ENCODE measurements at places on chromosomes 7 and 10.

GRCh38 chr7:22589641-22590201 lies 89.7 kb upstream of the STEAP1B start:
- DNase-seq: no peak

GRCh38 chr10:80500572-80501380 lies 36.9 kb upstream of the SH2D4B start:
- no peak for DNase-seq

- no peak for DNase-seq
Measured at GRCh38 chr10:119896937-119897770, 4.6 kb downstream of the SEC23IP start.

- no peak for DNase-seq
Measured at GRCh38 chr10:98528805-98529183, 82.1 kb upstream of the HPS1 start.

- DNase-seq: no peak
Measured at GRCh38 chr10:51642581-51642980, 56.8 kb downstream of the CSTF2T start.

DNA sequence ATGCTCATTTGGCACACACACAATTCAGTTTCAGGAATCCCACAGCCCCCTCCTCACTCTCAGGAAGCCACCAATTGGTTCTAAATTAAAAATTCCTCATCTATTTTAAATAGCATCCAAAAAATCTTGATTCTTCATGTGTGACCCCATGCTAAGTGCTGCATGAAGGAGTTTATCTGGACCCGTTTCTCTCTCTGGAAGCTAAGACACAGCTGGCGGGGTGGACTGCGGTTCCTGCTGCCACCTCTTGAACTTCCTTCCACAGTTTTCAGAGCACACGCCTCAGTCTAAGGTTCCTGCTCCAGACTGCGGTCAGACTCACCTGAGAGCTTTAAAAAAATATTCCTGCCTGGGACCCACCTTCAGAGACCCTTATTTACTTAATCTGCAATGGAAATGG lies 34.5 kb downstream of the LYZL1 start:
- DNase-seq: no peak

DNA sequence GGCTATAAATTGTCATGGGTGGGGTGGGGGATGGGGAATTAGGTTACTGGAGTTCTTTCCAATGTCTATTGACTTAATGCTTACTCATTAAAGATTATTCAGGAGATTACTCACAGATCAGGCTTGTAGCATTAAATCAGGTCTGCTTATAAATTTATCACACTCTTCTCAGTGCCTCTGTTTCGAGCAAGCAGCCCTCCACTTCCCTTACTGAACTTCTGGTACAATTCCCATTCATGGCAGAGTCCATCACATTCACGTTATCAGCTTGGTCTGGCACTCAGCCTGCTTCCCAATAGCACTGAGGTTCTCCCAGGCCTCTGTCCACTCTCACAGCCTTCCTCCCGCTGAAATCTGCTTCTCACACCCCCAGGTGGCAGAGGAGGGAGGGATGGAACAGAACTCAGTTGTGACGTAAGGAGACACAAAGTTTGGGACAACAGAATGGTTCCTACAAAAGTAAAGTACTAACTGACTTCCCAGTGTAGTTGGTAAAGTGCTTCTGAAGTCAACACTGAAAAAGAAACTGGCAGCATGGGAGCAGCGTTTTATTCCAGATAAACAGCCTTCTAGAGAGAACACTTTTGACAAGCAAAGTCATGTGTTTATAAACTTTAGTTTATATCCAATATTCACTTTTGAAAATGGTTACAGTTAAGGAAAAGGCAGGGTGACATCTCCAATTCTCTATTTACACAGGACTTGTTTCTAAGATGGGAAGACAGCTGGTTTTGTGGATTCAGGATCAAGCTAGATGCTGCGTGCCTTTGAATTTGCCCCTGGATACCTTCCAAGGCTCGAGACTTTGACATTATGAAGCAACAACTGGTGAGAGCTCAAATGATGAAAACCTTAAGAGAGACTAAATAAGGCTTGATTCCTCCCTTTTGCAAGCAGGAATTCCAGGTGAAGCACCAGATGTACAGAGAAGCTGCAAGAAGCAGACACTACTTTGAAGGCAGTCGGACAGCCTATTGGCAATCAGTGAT lies 81.4 kb downstream of the ATXN7L1 start:
- no peak for DNase-seq

DNA sequence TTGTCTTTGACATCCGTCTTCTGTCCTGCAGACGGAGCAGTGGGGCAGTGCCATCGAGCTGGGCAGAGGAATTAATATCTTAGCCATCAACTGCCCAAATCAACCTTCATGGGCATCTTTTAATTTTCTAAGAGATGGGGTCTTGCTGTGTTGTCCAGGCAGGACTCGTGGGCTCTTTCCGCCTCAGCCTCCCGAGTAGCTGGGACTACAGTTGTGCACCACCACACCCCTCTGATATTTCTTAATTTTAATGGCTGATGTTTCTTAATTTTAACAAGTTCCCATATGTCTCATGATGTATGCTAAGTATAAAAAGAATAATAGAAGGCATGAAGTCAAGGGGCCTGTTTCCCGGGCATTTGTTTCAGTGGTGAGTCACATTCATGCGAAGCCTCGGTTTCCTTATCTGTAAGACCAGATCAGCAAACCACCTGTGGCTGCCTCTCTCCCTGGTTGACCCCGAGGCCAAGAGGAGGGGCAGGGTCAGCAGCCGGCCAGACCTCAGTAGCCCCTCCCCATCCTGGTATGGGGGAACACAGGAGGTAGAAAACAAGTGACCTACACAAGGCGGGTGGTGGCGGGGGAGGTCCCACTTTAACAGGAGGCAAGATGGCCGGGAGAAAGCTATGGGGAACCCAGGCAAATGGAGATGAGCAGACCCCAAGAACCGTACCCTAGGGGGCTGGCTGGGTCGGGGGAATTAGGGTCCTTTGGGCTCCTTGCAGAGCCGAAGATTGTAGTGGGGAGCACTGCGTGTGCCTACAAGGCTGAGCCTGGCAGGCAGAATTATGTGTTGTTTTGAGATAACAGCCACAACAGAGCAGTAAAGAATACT lies 85.5 kb downstream of the CUX1 start:
- DNase-seq: no peak

GRCh38 chr10:101284101-101284743 lies 55.0 kb upstream of the LBX1 start:
- no peak for DNase-seq

DNA sequence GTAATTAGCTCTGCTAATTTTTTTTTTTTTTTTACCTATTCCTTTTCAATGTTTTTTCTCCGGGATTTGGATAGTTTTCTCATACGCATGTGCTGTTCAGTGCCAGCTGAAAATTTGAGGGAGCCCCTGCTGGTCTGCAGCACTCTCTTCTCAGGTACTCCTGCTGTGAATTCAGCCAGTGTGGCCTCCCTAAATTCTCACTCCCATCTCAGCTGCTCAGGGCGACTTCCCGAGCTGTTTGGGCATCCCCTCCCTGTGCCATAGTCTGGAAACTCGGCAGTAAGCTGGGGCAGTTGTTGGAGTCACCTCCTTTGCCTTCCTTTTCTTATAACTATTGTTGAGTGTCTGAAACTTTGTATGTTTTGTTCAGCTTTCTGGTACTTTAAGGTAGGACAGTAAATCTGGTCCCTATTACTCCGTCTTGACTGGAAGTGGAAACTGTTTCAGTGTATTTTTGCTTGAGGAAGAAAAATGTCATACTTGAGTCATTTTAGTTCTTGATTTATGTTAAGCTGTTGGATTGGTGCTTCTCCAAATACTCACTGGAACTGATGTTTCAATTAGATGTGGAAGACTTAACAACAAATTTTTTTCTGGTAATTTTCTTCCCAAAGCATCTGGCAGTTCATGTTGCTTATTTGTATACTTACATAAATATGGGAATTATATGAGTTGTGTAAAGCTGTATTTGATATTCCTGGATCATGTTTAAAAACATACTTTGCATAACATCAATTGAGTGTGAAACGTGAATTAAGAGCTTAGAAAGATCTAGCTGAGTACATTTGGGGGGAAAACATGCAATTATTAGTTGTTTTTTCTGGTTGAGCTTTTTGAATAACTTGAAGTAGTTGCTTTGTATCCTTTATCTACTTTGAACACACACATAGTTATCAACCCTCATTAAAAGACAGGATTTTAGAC lies 33.7 kb downstream of the MINPP1 start:
- DNase-seq: no peak

DNA sequence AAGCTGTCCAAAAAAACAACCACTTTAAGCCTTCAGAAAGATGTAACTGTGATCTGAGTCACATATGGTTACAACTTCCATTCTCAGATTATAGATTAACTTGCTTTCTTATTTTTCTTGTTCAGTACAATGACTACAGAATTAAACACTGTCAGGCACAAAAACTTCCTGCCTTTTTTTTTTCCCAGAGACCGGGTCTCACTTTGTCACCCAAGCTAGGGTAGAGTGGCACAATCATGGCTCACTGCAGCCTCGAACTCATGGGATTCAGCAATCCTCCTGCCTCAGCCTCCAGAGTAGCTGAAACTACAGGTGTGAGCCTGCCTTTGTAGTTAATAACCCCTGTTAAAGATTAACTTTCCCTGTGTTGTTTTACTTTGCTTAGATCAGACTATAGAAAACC lies 163.2 kb downstream of the AVL9 start:
- no peak for DNase-seq

DNA sequence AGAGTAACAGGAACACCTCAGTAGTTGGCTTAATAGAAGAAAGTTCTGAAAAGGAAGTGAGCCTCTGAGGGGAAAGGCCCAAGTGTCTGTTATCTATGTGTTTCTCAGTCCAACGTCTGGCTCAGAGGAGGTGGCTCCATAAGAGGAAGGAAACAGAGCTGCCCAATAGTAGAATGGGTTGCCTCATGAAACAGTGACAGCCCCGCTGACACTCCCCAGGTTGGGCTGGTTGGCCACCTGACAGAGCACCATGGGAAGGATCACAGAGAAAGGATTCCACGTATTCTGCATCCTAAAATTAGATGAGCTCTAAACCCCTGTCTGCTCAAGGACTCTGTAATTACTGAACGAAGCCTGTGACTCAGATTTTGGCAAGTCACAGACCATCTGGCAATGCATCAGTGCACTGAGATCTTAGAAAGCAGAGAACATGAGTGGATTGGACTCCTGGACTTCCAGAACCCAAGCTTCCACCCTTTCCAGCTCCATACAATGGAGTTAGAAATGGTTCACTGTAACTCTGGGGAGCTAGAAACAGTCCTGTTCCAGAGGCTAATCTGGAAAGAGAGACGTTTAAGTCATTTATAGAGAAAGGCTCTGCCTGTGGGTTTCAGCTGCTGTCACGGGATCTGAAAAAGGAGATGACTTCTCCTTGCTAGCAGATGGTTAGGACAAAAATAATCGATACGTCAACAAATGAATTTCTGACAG lies 2.9 kb downstream of the PKD2L1 start:
- no peak for DNase-seq

- DNase-seq: no peak
Measured at GRCh38 chr7:107234436-107234835, 65.6 kb downstream of the HBP1 start.

DNA sequence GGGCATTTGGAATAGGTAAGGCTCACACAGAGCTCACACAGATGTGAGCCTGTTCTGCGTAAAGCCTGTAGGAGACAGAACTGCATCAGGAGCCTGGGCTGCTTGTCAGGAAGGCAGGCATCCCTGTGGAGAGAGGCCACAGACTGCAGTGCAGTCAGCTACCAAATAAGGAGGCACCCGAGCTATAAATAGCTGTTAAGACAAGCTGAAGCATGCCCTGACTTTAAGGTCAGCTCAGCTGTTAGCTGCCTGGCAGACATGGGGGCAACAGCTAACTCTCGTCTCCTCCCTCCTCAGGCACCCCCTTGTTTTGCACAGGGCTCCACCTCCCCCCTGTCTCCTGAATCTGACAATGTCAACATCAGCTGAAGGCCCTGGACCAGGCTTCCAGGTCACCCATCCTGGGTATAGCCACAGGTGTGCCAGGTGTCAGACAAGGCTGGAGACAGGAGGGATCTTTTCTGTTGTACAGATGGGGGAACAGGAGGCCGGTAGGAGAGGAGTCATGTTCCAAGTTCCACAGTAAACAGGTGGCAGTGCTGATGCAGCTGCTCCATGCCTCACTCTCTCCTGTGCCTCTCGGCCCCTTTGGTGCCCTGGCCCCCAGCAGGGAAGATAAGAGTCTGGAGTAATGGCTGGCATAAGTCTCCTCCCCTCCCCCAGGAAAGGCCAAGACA lies 27.6 kb upstream of the MKRN1 start:
- no peak for DNase-seq

- no peak for DNase-seq
Measured at GRCh38 chr7:1940863-1941262, 270.8 kb downstream of the ELFN1 start.

DNA sequence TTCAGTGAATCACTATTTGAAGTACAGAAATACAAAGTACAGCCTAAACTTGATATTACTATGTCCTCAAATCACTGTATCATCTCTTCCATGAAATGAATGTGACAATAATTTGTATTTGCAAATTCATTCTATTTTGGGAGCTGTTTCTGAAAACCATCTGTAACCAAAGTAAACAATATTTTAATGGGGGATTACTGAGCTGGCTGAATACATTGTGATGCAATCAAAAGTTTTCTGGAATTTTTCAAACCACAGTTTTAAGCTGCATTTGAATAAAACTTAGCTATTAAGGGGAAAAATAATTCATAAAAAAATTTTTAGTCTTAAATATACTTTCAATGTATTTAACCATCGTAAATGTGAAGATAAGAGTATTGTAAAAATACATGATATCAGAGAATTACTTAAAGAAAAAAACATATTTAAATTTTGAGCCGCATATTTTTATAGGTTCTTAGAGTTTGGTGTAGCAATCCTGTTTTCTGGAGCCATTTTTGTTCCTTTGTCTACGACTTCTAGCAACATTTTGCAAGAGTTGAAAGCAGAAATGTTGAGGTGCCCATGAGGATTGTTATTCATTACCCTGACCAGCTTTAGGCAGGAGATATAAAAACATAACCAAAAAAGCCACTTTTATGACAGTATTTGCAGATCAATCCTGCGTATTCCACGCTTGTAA lies 45.9 kb upstream of the AGMO start:
- DNase-seq: no peak

GRCh38 chr7:158285383-158285770 lies 302.2 kb downstream of the PTPRN2 start:
- DNase-seq: no peak

DNA sequence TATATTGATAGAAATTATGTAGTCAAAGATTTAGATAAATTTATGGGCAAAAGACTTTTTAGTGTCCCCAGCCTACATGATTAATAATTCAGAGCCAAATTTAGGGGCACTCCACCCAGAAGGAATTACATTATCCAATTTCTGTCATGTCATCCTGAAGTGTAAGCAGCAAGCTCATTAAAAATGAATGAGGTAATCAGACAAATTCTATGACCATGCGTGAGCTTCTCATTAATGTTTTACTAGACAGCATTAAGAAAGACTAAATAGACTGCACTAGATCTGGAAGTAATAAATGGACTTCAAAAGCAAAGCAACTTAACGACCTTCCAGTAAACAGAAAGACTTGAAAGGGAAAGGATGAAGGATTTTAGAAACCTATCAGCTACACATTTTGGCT lies 22.7 kb upstream of the TRUB1 start:
- no peak for DNase-seq
